ENCODE measurements at places on chromosomes 7 and 10.

- DNase-seq = no peak
Observed at GRCh38 chr7:14495633-14496032, 406.9 kb downstream of the DGKB start.

- DNase-seq = no peak
Observed at GRCh38 chr10:34384372-34384771, 430.7 kb downstream of the PARD3 start.

DNA sequence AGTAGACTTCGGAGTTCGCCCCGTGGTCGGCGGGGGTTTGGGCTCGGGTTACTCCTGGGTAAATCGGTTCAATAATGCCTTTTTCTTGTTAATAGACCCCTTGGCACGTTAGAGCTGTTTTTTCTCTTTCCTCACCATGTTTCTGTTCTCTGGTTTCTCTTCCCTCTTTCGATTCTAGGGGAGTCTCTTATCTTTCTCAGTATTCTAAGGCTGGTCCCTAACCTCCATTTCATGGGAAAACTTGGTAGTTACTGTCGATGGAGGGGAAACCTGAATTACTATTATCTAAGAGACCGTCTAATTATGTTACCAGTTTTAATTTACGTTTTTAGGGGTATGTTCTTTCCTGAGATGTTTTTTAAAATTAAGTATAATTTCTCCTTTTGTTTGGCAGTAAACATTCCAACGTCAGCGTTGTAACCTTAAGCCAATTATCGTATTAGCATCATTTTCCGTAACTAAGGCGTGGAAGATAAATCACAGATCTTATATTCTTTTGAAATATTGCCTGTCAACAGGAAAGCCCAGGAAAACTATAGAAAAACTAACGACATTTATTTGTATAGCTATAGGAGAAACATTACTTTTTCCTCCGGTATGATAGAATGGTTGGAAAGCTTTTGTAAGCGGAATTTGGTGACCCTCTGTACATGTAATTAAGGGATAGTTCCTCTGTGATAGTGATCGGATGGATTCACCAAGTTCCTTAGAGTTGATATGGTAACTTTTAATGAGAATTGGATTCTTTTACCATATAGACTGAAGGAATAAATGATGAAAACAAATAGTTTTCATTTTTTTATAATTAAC is 847 bp downstream of the BTAF1 start:
- DNase-seq = no peak

GRCh38 chr7:128809363-128809762 is 17.6 kb downstream of the CCDC136 start:
- no peak for DNase-seq

DNA sequence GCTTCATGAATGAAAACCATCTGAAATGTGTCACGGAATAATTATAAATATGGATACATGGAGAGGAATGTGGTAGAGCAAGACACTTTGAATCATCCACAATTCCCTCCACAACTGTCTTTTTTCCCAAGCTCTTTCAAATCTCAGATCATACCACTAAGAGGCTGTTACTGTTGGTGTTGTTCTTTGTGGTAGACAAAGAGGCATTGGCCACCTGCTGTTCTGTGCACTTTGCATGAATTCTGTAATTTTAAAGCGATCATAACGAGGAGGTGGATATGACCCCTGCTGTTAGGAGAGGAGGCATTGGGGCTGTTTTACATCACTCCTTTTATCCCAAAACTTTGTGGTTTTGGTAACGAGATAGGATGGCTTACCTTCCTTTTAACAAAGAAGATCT is 141.2 kb upstream of the KLF6 start:
- no peak for DNase-seq

DNA sequence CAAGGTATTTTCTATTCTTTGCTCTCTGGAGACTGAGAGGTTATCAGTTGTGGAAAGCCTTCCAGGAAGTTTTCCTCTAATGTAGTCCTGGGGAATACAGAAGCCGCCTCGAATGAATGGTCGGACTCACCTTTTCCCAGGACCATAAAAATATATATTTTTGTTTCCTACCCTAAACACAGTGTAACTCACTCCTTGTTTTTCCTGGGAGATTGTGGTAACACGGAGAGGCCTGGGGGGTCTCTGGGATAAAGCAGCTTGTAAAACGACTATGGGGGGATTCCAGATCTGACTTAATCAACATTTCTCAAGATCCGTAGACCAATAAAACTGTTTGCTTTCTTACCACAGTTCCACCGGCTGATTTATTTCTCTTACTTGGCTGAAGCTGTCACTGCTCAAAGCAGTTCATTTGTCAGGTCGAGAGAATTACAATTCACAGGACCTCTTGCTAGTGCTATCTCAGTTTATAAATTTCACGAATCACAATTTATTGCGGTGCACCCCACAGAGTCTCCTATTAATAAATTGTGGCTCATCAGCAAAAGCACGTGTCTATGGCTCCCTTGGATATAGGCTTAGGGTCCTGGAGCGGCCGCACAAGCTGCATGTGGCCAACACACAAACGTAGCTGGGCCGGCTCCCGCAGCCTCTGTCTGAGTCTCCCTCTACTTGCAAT is 176.3 kb upstream of the BMPER start:
- DNase-seq = no peak

- DNase-seq = no peak
Observed at GRCh38 chr10:119347181-119347974, 140.0 kb downstream of the GRK5 start.

- DNase-seq = no peak
Observed at GRCh38 chr10:111548084-111548726, 471.4 kb downstream of the ADRA2A start.

- DNase-seq = no peak
Observed at GRCh38 chr10:17256627-17257026, 28.6 kb downstream of the VIM start.

DNA sequence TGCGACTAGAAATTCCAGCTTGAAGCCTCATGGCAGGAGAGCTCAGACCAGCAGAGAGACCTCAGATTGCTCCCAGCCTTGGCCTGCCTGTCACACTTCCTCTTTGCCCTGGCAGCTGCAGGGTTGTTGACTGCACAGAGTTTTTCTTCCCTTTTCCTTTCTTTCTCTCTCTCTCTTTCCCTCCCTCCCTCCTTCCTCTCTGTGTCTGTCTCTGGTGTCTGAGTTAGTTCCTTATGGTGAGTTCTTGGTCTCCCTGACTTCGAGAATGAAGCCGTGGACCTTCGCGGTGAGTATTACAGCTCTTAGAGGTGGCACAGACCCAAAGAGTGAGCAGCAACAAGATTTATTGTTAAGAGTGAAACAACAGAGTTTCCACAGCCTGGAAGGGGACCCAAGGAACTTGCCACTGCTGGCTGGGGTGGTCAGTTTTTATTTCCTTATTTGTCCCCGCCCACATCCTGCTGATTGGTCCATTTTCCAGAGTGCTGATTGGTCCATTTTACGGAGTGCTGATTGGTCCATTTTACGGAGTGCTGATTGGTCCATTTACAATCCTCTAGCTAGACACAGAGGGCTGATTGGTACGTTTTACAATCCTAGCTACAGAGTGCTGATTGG is 266.3 kb downstream of the RPS24 start:
- DNase-seq = no peak

GRCh38 chr7:43952028-43952427 is 25.8 kb downstream of the UBE2D4 start:
- DNase-seq = no peak

GRCh38 chr10:91296471-91296870 is 76.0 kb downstream of the PCGF5 start:
- no peak for DNase-seq

- no peak for DNase-seq
Observed at GRCh38 chr7:47968847-47969774, 10.3 kb downstream of the HUS1 start.

- no peak for DNase-seq
Observed at GRCh38 chr7:142461437-142461836, 203.6 kb upstream of the PRSS58 start.

DNA sequence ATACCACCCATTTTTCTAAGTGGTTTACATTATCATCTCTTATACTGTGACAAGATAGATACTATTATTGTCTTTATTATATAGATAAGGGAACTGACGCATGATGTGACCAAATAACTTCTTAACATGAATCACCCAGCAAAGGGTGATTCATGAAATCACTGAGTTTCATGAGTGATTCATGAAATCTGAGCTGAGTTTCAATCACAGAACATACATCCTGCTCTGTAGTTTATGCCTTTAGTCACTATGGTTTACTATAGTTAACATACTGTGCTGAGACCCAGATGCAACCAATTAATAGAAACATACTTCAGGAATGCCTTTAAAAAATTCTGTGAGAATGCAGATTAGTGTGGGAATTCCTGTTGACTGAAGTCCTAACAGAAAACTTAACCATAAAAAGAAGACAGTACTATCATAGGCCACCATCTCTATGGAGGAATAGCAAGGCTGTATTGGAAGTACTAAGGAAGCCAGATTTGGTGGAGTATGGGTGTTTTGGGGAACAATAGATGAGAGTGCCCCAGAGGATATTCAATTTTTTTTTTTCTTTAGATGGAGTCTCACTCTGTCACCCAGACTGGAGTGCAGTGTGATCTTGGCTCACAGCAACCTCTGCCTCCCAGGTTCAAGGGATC is 43.1 kb upstream of the SEMA3A start:
- no peak for DNase-seq

Data from T-cell (primary cell).